ENCODE measurements at places on chromosomes 11 and 22. TPM values are rescaled to one million over a fixed set of nuclear protein-coding genes. Genes with fewer than 3 reads are reported as not detected.

Gene TIMM10
- 67.0 TPM for total RNA-seq

Gene RAB36
- 0.54 TPM for total RNA-seq

- H3K27ac ChIP-seq: no peak within 1 kb of the TSS
- no peaks in the 10 kb centered on the region for H3K27me3 ChIP-seq
- peaks cover 30% of the 10 kb centered on the region for H3K4me1 ChIP-seq
- no peak within 1 kb of the TSS for H3K4me3 ChIP-seq
- peaks cover 9% of the 10 kb centered on the region for H3K36me3 ChIP-seq
- no peak for DNase-seq
Measured at GRCh38 chr11:6199174-6199810, at the start of gene OR52W1. OR52W1 (plus strand) TSS chr11:6199224; CDS start chr11:6199224, 0 bp downstream.

DNA sequence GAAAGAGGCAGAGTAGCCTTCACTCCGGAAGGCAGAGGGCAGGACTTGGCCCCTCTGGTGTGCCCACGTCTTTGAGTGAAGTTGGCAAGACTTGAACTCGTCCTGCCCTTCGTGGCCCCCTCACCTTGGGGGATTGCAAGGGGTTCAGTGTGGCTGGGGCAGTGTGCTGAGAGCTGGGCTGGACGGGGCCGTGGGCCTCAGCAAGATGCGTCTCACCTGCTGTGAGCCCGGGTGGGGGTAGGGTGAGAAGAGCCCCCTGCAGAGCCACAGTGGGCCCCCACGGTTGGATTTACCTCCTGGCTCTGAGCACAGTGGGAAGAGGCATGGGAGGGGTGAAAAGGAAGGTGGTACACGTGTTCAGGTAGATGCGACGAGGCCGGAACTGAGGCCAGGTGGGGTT, 81.4 kb upstream of the ATXN10 start:
- H3K4me3 ChIP-seq: no peak overlapping the region
- no peaks in the 10 kb centered on the region for H3K36me3 ChIP-seq
- no peak overlapping the region for H3K27ac ChIP-seq
- H3K4me1 ChIP-seq: no peaks in the 10 kb centered on the region

DNA sequence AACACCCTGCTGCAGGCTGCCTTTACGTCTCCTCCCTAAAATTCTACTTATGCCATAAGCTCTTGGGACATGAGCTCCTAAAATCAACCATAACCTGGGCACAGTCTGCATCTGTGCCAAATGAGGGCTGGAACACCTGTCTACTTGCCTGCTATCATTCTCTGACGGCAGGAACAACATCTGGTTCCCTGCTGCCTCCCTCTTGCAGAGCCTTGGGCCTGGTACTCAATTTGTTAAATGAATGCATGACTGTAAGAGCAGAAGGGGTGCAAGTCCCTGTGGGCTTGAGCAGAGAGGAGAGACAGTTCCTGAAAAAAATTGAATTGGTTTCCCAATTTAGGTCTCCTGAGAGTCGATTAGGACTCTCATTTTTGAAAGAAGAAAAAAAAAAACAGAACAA, 66.7 kb upstream of the CSNK2A3 start:
- no peak overlapping the region for H3K4me3 ChIP-seq
- H3K36me3 ChIP-seq: no peaks in the 10 kb centered on the region
- no peak for DNase-seq
- peaks cover 30% of the 10 kb centered on the region for H3K4me1 ChIP-seq

- H3K4me1 ChIP-seq: peaks cover 27% of the 10 kb centered on the region
- DNase-seq: no peak
- H3K4me3 ChIP-seq: no peak overlapping the region
- no peaks in the 10 kb centered on the region for H3K36me3 ChIP-seq
- no peaks in the 10 kb centered on the region for H3K27me3 ChIP-seq
- no peak overlapping the region for H3K27ac ChIP-seq
Measured at GRCh38 chr11:86993031-86993430, 37.8 kb upstream of the FZD4 start.

Measured in heart left ventricle (tissue), 16 donors.